Stimulated activated CD4-positive, alpha-beta T cell treated with anti-CD3 and anti-CD28 coated beads, Interleukin-12 subunit alpha, Interleukin-12 subunit beta, amount 100 ng/mL, for 48 hours (primary cell): ENCODE measurements at places on chromosomes 3 and 15.

GRCh38 chr3:30848087-30848779, 46.2 kb downstream of the GADL1 start:
- DNase-seq, result no peak

GRCh38 chr15:67120839-67121643, 55.6 kb downstream of the SMAD3 start:
- peak; percentile 76 for DNase-seq

DNA sequence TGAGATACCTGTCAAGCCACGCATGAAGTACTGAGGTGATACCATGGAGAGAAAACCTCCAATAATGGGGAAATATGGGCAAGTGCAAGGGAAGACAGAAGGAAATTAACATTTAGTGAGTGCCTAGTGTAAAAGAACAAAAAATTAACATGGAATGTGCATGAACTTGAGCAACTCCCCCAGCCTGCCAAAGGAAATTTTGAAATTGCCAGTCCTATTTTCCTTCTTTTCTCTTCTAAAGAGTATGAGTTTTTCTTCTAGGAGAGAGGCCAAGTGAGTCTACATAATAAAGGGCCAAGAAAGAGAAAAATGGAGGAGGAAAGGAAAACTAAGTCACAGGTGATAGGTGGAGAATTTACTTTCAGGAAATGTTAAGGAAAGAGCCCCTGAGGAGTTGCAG, 602.4 kb upstream of the MDFIC2 start:
- no peak for DNase-seq

GRCh38 chr15:74676801-74677200, 19.0 kb downstream of the EDC3 start:
- no peak for DNase-seq

DNA sequence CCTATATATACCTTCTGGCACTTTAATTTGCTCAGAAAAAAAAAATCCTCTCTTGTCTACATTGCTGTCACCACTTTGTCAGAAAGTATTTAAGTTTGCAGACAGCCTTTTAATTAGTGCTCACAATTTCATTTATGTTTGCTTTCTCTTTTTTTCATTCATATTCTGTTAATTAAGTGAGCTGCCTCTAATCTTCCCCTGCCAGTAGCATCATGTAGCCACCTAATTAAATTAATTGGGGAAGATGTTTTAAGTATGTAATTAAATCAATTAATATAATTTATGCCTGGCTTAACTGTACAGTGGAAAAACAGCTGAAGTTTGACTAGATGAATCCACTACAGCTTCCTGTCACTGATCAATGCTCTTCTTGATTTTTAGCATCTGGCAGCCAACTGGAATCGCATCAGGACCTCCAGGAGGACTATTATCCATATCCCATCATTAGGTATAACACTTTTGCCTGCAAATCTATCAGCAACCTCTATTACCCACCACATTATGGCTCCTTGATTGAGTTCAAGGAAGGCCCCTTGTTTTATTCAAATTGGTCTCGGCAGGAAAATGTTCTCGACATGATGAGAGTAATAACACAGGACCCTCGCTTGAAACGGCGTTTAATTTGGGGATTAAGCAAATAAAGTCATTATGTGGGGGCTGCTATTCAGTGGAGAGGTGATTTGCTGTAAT, 118.5 kb downstream of the IQCH start:
- no peak for DNase-seq

- DNase-seq, result no peak
These were observed 25.4 kb downstream of the ALS2CL start for GRCh38 chr3:46668116-46668515.

GRCh38 chr3:40169983-40170382, 139.5 kb upstream of the EIF1B start:
- no peak for DNase-seq

DNA sequence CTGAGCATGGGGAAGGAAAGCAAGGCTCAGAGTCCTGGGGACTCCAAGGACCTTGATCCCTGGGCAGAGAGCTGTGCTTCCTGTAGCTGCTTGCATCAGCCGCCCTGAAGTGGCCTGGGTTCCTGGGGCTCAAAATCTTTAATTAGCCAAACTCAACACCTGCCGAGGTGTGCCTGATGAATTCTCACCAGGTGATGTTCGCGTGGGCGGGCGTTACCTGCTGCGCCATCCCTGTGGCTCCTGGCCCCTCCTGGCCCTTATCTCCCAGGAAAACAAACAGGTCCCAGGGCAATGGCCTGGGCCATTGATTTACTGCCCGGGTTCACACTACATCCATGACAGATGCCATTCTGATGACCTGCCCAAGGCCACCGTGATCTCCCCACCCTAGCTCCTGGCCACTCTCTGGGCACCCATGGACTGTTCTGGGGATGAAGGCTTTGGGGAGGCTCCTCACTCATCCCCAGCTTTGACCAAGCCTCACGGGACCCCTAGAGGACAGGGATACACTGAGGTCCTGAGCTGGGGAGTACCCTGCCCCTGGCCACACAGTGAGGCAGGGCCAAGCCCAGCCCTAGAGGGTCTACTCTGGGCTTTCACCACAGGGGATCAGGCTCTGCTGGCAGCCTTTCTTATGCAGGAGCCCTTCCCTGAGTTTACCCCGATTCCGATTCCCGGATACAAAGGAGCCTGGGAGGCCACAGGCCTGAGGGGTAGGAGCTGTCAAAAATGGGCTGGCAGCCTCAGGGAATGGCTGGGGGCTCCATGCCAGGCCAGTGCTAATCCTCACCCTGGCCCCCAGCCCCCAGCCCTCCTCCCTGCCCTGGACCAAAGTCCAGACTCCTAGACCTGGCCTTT, 5.7 kb downstream of the SLC38A3 start:
- DNase-seq, result no peak

DNA sequence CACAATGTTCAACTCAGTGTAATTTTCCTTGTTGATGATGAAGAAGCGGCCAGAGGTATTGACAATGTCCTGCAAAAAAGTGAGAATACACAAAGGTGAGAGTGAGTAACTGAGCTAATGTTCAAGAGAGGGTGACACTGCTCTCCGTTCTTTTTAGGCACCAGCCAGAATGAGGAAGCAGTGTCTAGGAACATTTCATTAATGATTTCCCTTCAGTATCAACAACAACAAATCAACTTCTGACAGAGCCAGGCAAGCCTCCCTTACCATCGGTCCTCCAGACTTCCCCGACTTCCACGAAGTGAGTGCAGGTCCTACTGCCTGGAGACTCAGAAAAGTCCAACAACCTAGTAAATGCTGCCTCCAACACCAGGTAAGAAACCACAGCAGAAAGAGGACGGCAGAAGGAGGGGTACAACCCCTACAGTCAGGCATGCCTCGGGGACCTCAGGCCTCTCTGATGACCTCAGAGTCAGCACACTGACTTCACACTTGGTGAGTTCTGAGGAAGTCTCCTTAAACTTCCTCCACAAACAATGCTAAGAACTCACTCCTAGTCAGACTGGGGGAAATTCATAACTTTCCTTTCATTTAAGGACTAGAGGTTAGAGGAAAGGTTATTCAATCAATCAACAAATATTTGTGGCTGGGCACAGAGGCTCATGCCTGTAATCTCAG, 62.7 kb downstream of the NPTN start:
- DNase-seq, result no peak

DNA sequence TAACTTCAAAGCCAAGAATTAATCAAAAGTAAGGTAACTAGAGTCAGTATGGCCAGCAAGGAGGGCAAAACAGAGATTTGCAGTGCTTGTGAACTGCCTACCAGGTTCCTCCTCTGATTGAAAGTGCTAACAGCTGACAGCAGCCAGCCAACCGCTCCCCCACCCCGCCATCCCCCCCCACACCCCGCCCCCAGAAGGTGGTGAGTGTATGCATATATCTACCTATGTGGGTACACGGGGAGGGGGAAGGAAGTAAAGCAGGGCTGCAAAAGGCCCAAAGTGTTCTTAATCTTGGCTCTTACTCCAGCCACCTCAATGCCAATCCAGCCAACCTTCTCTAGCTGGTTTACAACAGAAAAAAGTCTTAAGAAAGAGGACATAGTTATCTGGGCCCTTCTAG, 50.7 kb downstream of the RAF1 start:
- DNase-seq, result no peak

GRCh38 chr3:101995371-101996046, 146.2 kb downstream of the NFKBIZ start:
- DNase-seq, result no peak

- no peak for DNase-seq
These were observed 1006.5 kb downstream of the TBL1XR1 start for GRCh38 chr3:176190755-176191154.

DNA sequence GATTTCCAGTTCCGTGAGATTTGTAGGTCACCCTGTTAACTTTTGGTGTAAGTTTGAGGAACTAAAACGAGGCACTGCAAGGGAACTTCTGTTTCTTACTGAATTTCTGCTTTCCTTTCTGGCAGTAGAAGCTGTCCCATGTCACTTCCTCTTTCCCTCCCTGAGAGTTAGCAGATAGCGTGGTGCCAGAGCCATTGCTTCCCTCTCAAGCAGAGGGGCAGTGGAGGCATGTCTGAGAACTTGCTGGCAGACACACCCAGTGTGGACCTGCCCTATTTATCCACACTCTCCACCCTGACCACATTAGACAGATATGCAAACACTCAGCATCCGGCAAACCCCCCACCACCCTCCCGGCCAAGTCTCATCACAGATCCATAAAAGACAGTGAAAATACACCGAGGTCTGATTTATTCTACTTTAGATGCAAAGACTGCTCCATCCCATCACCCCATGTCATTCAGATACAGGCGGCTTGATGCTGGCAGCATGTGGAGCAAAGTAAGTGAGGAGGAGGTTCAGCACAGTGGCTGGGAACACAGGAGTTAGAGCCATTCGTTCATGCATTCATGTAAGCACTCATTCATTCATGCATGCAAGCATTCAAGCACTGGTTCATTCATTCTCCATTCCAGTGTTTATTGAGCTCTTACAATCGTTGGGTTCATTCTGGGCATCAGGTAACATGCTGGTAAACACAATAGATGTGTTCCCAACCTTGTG, 324.7 kb downstream of the SHQ1 start:
- DNase-seq, result no peak

- DNase-seq, result no peak
These were observed 170.3 kb downstream of the CHDH start for GRCh38 chr3:53675942-53676341.

DNA sequence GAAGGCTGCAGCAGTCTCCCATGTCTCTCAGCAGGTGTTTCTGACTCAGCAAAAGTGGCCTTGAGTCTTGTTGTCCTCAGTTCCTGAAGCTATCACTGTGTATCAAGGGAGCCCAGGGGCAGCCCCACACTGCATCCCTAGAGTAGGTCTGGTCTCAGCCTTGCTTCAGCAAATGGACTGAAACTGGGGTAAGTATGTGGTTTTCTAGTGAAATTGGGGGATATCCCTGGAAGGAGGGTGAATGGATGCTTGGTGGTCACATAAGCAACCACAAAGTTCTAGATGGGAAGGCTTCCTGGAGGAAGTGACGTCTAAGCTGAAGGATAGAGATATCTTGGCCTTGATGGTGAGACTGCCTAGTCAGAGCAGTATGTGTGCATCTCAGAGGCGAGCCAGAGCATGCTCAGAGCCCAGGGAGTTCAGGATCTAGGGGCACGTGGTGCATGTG, 38.4 kb downstream of the TMEM158 start:
- peak; percentile 16 for DNase-seq

DNA sequence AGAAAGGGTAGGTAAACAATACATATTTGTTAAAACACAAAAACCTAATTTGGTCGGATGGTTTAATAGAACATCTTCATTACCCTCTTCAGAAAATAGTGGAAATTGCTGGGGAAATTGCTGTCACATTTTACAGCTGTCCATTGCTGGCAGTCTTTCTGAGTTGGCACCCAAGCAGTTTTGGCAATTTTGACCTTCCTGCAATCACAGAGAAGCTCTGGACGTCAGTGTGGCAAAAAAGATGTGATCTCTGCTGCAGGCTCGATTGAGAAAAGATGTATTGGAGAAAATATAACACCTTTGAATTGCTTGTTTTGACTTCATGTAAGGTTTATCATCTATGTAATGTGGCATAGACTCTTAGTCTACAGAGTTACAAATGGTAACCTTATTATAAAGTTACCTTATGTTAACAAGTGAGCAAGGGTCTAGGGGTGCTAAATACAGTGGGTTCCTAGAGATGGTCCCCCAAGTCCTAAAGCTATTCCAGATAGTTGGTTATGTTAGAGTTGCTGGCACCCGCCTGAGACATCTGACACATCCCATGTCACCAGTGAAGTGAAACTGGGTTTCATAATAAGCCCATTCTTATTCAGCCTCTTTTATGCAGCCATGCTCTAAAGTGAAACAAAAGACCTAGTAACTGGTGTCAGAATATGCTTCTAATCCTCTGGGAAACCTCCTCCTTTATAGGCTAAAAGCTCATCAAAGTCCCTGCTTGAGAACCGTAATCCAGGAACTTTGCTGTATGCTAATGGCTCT, 14.0 kb downstream of the UBE2E1 start:
- no peak for DNase-seq

GRCh38 chr3:183437061-183437460, 8.6 kb upstream of the MCF2L2 start:
- DNase-seq, result no peak

- DNase-seq, result no peak
These were observed 171.5 kb downstream of the ZMAT3 start for GRCh38 chr3:178900029-178900646.

- DNase-seq, result no peak
These were observed 8.6 kb downstream of the SLC6A1 start for GRCh38 chr3:11001020-11001657.
